Nasal cavity respiratory epithelium epithelial cell of viscerocranial mucosa (primary cell): ENCODE measurements at places on chromosomes 1 and 21. TPM values are rescaled to one million over a fixed set of nuclear protein-coding genes. Genes with fewer than 3 reads are reported as not detected.

The TRIM67 gene
- total RNA-seq, result not detected in 2 replicates

The FAM110D gene
- not detected in 2 replicates for total RNA-seq

The PSRC1 gene
- 0.68 and 1.4 TPM in 2 replicates for total RNA-seq

The TBX15 gene
- under 0.01 TPM in 2 replicates for total RNA-seq

The CNKSR1 gene
- 12.3 and 19.6 TPM in 2 replicates for total RNA-seq

The C8A gene
- total RNA-seq, result not detected in 2 replicates

The FUBP1 gene
- total RNA-seq, result 75.2 and 132 TPM in 2 replicates

The HEYL gene
- under 0.01 TPM in 1 of 2 replicates, not detected in the other for total RNA-seq

The AHCYL1 gene
- 62.5 and 93.9 TPM in 2 replicates for total RNA-seq

The ZNF593OS gene
- total RNA-seq, result not detected in 2 replicates

The ANXA9 gene
- total RNA-seq, result 0.50 and 0.68 TPM in 2 replicates

The SEMA6C gene
- 0.34 and 1.3 TPM in 2 replicates for total RNA-seq

The OR2M3 gene
- total RNA-seq, result not detected in 2 replicates

The ENTREP3 gene
- 4.4 and 9.6 TPM in 2 replicates for total RNA-seq

The CROCC gene
- total RNA-seq, result 9.2 and 15.7 TPM in 2 replicates

The TAS1R1 gene
- not detected in 2 replicates for total RNA-seq

The VSIG8 gene
- 0.34 TPM in 1 of 2 replicates, not detected in the other for total RNA-seq

The CYP4B1 gene
- under 0.01 and 9.0 TPM in 2 replicates for total RNA-seq

The GNG4 gene
- 0.57 TPM in 1 of 2 replicates, not detected in the other for total RNA-seq

The COL16A1 gene
- total RNA-seq, result 159 and 263 TPM in 2 replicates

The LAD1 gene
- total RNA-seq, result 155 and 157 TPM in 2 replicates

The ZNF695 gene
- 0.21 and 0.68 TPM in 2 replicates for total RNA-seq

The KRTAP10-5 gene
- not detected in 2 replicates for total RNA-seq

The UMODL1 gene
- total RNA-seq, result 0.07 TPM in 1 of 2 replicates, not detected in the other

The NR5A2 gene
- total RNA-seq, result under 0.01 TPM in 1 of 2 replicates, not detected in the other

The SAMD13 gene
- 0.68 and 0.85 TPM in 2 replicates for total RNA-seq

The OR2L13 gene
- total RNA-seq, result not detected in 2 replicates

The SKI gene
- total RNA-seq, result 14.4 and 37.7 TPM in 2 replicates

The AGMAT gene
- 0.93 and 1.4 TPM in 2 replicates for total RNA-seq

The OR2L2 gene
- not detected in 2 replicates for total RNA-seq

The SYTL1 gene
- total RNA-seq, result 40.3 and 78.8 TPM in 2 replicates

The C2CD4D gene
- total RNA-seq, result 0.07 TPM in 1 of 2 replicates, not detected in the other

The SMG5 gene
- total RNA-seq, result 47.8 and 91.1 TPM in 2 replicates

The FASLG gene
- total RNA-seq, result not detected in 2 replicates

The PLCH2 gene
- total RNA-seq, result 102 and 141 TPM in 2 replicates

The GJA9 gene
- under 0.01 and 0.50 TPM in 2 replicates for total RNA-seq

The TP73 gene
- 0.36 TPM in 1 of 2 replicates, not detected in the other for total RNA-seq

The H3-3A gene
- total RNA-seq, result 106 and 149 TPM in 2 replicates

The S100A7A gene
- under 0.01 TPM in 1 of 2 replicates, not detected in the other for total RNA-seq

The VAV3 gene
- total RNA-seq, result 4.3 and 8.2 TPM in 2 replicates

The PTGER3 gene
- under 0.01 TPM in 2 replicates for total RNA-seq

The UBE2U gene
- total RNA-seq, result not detected in 2 replicates

The ZFYVE9 gene
- 61.2 and 67.1 TPM in 2 replicates for total RNA-seq

The NHLH2 gene
- 1.4 and 1.6 TPM in 2 replicates for total RNA-seq
